ENCODE measurements at places on chromosomes 13 and 19.
A peak's percentile ranks its signal among the peaks of the same experiment; 100 is the strongest.

- no peak for DNase-seq
Observed at GRCh38 chr19:44282846-44283245, 22.0 kb downstream of the ZNF235 start.

DNA sequence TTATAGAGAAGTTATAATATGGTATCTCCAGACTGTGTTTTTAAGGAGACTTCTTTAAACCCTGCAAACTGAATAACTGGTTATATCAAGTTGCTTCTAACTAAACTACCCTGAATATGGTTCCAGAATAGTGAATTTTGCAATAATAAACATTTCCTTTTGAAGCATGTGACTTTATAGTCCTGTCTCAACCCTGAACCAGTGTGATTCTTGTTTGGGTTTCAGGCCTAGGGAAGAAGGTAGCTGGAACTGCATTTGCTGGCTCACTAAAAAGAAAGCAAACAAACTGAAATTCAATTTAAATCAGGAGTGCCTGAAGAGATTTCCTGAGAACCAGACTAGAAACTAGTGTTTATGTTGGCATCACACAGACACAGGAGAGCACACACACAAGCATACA is 4.9 kb downstream of the ARHGEF7 start:
- DNase-seq: no peak

GRCh38 chr13:110397436-110398115 is 90.5 kb downstream of the COL4A2 start:
- no peak for DNase-seq

DNA sequence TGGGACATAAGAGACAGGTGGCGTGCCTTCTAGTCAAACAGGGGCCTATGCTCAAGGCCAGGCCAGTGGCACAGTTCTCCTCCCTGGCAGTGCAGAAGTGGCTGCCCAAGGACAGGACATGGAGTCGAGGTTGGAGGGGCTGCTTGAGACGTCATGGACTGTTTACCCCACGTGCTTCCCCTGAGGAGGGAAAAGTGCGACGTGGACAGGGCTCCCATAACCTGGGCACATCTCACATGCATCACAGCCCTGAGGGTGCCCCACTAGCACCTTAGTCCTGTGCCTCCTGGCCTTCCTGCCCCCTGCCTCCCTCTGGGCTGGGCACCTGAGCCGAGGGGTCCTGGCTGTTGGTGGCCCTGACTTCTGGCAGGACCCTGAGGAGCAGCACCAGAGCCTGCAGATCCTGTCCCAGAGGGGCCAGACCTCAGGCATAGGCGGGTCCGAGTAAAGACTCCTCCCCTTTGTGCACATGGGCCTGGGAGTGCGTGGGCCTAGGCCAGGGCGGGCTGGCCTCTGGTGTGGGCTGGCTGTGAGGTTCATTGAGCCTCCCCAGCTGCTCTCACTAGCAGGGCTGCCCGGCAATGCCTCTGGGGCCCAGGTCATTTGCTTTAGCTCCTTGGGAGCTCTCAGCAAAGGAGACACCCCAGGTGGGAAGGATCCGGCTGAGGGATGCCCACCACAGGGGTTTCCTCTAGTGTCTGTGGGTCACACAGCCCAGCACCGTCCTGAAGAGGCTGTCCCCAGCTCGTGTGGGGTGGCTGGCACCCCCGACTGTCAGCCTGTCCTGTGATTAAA is 65.7 kb downstream of the CEBPG start:
- no peak for DNase-seq

GRCh38 chr19:46841458-46842083 is 9.1 kb downstream of the AP2S1 start:
- no peak for DNase-seq

GRCh38 chr19:16579381-16579780 is 7.2 kb upstream of the SLC35E1 start:
- DNase-seq: no peak

DNA sequence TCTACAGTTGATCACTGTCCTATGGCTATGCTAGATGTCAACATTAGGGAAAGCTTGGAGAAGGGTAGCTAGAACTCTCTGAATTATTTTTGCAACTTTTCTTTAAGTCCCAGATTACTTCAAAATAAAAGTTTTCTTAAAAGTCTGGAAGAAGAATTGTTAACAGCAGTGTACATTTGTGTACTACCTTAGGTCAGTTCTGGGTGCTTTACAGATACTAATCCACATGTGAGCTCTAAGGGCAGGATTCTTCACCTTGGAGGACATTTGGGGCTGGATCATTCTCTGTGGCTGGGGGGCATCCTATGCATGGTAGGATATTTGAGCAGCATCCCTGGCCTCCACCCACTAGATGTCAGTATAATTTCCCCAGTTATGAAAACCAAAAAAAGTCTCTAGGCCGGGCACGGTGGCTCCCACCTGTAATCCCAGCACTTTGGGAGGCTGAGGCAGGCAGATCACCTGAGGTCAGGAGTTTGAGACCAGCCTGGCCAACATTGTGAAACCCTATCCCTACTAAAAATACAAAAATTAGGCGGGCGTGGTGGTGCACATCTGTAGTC is 2.8 kb downstream of the BRME1 start:
- no peak for DNase-seq

GRCh38 chr13:52070929-52071523 is 46.5 kb downstream of the UTP14C start:
- DNase-seq: no peak

DNA sequence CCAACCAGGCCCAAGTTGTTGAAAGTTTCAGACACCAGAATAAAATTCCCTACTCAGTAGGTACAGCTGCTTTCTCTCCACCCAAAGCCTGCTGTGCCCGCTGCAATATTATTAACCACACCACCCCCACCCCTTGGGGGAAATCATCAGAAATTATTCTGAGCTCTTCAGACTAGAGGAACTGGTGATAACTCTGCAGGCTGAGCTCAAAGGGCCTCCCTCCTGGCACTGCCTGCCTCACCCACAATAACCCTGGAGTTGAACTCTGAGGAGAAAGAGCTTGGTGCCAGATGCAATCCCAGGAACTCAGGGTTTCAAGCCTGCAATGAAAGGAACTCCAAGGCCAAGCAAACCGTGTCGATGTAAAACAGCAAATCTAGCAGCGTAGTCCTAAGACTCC is 381.7 kb upstream of the ZNF507 start:
- no peak for DNase-seq

DNA sequence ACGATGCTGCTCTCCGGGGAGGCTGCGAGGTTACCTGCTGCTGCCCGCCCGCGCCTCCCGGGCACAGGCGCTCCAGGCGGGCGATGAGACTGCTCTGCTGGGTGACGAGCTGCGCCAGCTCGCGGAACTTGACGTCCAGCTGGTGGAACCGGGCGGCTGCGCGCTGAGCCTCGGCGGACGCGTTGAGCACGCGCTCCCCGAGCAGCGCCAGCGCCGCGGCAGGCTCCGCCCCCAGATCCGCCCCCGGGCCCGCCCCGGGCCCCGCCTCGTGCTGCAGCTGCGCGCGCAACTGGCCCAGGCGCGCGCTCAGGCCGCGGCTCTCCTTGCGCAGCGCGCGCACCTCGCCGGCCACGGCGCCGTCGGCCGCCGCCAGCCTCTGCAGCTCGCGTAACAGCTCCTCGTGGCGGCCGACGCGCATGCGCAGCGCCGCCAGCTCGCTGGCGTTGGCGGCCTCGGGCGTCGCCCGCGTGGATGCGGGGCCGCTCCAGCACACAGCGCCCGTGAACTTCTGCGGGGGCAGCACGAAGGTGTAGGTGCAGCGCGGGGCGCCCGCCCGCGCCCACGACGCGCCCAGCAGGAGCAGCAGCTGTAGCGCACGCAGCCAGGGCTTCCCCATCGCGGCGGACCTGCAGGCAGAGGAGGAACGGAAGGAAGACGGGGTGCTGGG is 6.4 kb downstream of the ANGPTL6 start:
- peak; percentile 79 for DNase-seq

- DNase-seq: no peak
Observed at GRCh38 chr13:39825886-39826285, 170.4 kb downstream of the COG6 start.

- DNase-seq: peak; percentile 94
Observed at GRCh38 chr19:43754503-43755255, at the start of gene SMG9. Gene SMG9, minus strand, starts transcription at chr19:43754962. Its CDS starts 4,221 bp downstream, at chr19:43750741.

GRCh38 chr13:106507560-106508274 is 27.7 kb downstream of the EFNB2 start:
- DNase-seq: peak; percentile 88
